ENCODE measurements at places on chromosomes 3 and 15. TPM values are rescaled to one million over a fixed set of nuclear protein-coding genes. Genes with fewer than 3 reads are reported as not detected.

DNA sequence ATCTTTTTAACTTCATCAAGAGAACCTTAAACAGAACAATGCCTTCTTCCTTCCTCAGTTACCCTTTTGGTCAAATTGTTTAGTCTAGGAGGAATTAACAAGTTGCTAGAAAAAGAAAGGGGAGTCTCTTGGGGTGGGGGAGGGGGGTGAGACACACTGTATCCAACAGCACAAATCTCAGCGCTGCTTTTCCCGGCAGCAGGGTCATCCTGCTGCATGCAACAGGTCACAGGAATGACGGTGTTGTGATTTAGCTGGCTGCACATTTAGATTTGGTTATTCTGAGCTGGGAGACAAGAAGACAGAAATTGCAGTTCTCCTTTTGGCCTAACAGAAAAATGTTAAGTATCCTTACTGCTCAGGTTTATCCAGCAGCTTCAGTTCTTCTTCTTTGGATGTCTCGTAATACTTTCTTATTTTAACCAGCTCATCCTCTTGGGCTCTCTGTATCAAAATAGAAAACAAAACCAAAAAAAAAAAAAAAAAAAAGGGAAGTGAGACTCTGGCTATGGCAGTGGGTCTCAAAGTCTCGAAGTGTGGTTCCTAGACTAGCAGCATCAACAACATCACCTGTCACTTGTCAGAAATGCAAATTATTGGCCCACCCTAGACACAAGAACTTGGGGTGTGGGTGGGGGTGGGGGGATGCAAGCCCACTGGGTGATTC lies 190.5 kb downstream of the GREM1 start:
- H3K4me1 ChIP-seq = no peaks in the 10 kb centered on the region
- DNase-seq = no peak
- no peaks in the 10 kb centered on the region for H3K27me3 ChIP-seq
- H3K4me3 ChIP-seq = no peak overlapping the region
- H3K27ac ChIP-seq = no peak overlapping the region

The ZMYND10 gene
- total RNA-seq = 3.9 TPM

The SH2D7 gene
- not detected for total RNA-seq

- no peaks in the 10 kb centered on the region for H3K4me1 ChIP-seq
- H3K27me3 ChIP-seq = peaks cover 50% of the 10 kb centered on the region
- no peak overlapping the region for H3K27ac ChIP-seq
Measured at GRCh38 chr3:180704532-180704931, 25.2 kb upstream of the CCDC39 start.

- peaks cover 74% of the 10 kb centered on the region for H3K36me3 ChIP-seq
- H3K27ac ChIP-seq = no peak overlapping the region
- no peak overlapping the region for H3K4me3 ChIP-seq
- H3K27me3 ChIP-seq = no peaks in the 10 kb centered on the region
- peak; percentile 55 for DNase-seq
Measured at GRCh38 chr3:128068156-128068620, 16.0 kb downstream of the SEC61A1 start.

- H3K4me1 ChIP-seq = no peaks in the 10 kb centered on the region
- DNase-seq = no peak
- H3K36me3 ChIP-seq = no peaks in the 10 kb centered on the region
- no peak overlapping the region for H3K4me3 ChIP-seq
Measured at GRCh38 chr3:61541694-61542093, 19.7 kb upstream of the PTPRG start.

DNA sequence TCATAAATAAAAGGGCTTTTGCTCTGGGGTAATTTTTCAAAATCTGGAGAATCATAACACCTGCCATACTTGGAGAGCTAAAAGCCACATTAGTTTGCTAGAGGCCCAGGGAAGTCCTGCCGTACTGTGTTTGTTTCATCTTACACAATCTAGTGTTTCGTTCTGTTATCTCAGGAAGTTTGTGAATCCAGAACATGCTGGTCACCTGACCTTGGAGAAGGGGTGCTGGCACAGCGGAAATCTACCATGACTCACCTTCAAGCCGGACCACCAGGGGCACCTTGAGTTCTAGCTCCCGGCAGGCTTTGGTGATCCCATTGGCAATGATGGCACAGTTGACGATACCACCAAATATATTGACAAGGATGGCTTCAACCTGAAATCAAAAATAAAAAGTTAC lies 253.9 kb downstream of the SUCLG2 start:
- DNase-seq = no peak
- H3K36me3 ChIP-seq = no peaks in the 10 kb centered on the region
- no peaks in the 10 kb centered on the region for H3K27me3 ChIP-seq
- H3K4me1 ChIP-seq = no peaks in the 10 kb centered on the region
- no peak overlapping the region for H3K27ac ChIP-seq

DNA sequence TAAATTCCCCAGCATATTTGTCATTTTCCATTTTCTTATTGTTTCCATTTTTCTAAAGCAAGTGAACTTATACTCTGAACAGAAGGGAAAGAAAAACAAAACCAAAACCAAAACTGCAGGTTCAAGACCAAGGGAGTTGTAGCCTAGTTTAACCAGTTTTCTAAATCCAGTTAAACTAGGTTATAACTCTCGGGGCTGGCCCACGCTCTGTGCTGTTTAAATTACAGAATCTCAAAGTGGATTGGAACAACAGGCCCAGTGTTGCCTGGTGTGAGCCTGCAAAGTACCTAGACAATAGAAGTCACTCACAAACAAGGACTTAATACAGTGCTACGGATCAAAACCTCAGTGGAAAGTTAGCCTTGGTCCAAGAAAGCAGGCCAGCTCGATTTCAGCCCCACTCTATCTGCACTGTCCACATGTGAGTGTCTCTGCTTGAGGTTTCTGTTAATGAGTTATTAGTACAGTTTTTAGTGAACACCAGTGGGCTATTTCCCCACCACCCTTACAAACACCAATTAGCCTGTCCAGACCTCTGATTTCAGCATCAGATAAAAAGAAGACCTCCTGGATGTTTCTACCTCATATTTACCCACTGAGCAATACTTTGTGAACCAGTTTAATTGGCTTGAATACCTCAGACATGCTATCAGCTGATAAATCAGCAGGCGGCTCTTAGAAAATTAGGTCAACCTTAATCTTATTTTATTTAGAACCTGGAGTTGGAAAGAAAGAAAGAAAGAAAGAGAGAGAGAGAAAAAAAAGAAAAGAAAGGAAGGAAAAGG lies 93.8 kb upstream of the PDZRN3 start:
- DNase-seq = no peak
- H3K27me3 ChIP-seq = no peaks in the 10 kb centered on the region
- no peaks in the 10 kb centered on the region for H3K4me1 ChIP-seq
- H3K4me3 ChIP-seq = no peak overlapping the region
- H3K36me3 ChIP-seq = no peaks in the 10 kb centered on the region

- no peak for DNase-seq
- no peaks in the 10 kb centered on the region for H3K36me3 ChIP-seq
- H3K4me3 ChIP-seq = no peak overlapping the region
- H3K27ac ChIP-seq = no peak overlapping the region
- no peaks in the 10 kb centered on the region for H3K27me3 ChIP-seq
Measured at GRCh38 chr3:66041828-66042227, 3.1 kb upstream of the MAGI1 start.

DNA sequence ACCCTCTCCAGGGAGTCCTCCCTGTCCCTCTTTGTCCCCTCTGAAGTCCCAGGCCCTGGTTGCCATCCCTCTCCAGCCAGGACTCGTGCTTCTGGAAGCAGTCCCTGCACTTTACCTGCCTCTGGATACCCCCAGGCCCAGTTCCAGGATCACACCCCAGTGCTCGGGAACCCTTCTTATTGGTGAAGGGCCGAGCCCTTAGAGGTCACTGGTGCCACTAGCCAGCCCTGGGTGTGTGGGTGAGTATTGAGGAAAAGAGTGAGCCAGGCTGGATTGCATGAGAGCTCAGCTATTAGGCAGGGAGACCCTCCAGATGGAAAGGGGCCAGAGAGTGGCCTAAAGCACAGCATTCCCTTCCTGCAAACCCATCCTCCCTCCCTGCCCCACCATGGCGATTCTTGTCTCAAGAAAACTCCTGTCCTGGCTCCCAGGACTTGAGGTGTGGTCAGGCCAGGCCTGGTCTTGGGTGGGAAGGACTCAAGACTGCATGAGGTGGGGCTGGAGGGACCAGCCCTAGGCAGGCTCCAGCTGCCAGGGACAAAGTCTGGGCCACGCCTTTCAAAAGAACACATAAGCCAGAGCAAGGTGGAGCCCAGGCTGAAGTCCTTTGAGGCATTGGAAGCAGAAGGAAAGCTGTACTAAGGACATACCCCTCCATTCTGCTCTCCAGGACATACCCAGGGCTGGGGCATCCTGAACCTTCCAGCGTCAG lies 4.8 kb upstream of the PHGR1 start:
- no peak for DNase-seq
- no peak overlapping the region for H3K4me3 ChIP-seq
- H3K36me3 ChIP-seq = no peaks in the 10 kb centered on the region
- H3K27ac ChIP-seq = peak overlapping the region; percentile 21
- no peaks in the 10 kb centered on the region for H3K27me3 ChIP-seq

- H3K36me3 ChIP-seq = no peaks in the 10 kb centered on the region
- peak; percentile 14 for DNase-seq
- H3K4me3 ChIP-seq = no peak overlapping the region
- no peak overlapping the region for H3K27ac ChIP-seq
- H3K4me1 ChIP-seq = peaks cover 30% of the 10 kb centered on the region
Measured at GRCh38 chr3:8621872-8622271, 22.7 kb downstream of the SSUH2 start.

GRCh38 chr3:106097817-106098435 lies 229.1 kb upstream of the CBLB start:
- DNase-seq = no peak
- no peaks in the 10 kb centered on the region for H3K27me3 ChIP-seq
- no peaks in the 10 kb centered on the region for H3K4me1 ChIP-seq
- no peaks in the 10 kb centered on the region for H3K36me3 ChIP-seq

GRCh38 chr15:41988896-41989572 lies 16.7 kb upstream of the EHD4 start:
- H3K4me3 ChIP-seq = no peak overlapping the region
- H3K36me3 ChIP-seq = no peaks in the 10 kb centered on the region
- no peak for DNase-seq

- no peak overlapping the region for H3K4me3 ChIP-seq
- no peaks in the 10 kb centered on the region for H3K4me1 ChIP-seq
- no peaks in the 10 kb centered on the region for H3K27me3 ChIP-seq
- DNase-seq = no peak
Measured at GRCh38 chr15:95972041-95972553, 358.4 kb upstream of the NR2F2 start.

DNA sequence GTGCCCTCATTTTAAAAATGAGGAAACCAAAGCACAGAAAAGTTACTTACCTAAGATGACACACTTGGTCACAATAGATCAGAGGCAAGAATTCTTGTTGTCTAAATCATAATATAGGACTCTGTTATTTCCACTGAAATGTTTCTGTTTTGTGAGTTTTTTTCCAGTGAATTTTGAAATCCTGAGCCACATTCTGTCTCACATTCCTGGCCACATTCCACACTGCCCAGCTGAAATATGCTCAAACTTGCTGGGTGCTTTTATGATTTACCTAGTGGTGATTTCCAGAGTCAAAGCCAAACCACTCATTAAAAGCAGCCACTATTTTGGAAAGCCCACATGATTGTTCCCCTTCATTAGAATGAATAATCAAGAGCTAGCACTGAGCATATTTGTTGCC lies 82.3 kb upstream of the NPHP3 start:
- no peak for DNase-seq
- no peaks in the 10 kb centered on the region for H3K27me3 ChIP-seq
- H3K4me1 ChIP-seq = no peaks in the 10 kb centered on the region
- H3K36me3 ChIP-seq = no peaks in the 10 kb centered on the region
- no peak overlapping the region for H3K4me3 ChIP-seq

DNA sequence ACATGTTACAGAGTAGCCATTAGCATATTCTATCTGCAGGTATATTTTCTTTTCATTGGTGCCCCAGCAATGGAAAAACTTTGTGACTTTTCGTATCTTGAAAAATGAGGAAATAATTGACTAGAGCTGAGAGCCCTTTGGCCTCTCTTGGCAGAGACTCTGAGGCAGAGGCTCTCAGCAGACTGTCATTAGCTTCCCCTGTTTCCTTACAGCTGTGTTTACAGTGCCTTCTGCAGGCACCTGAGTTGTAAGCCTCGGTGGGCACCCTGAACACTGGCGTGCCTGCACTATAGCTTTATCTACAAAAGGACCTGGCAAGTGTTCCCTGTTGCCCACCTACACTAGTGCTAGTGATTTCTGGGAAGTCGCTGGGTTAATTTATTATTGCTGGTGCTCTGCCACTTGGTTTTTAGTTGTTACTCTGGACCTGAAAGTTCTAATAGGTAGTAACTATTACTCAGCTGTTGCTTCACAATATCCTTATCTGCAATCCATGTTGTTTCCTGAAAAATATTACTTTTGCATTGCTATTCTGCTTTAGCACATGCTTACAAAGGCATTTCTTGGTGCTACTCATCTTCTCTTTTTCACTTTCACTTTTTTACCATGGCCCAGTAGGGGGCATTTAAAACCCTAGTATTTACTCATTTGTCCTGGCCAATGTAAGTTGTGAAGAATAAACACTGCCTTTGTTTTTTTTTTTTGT lies 7.8 kb upstream of the GPR171 start:
- DNase-seq = peak; percentile 21
- H3K27ac ChIP-seq = no peak overlapping the region
- no peaks in the 10 kb centered on the region for H3K36me3 ChIP-seq

DNA sequence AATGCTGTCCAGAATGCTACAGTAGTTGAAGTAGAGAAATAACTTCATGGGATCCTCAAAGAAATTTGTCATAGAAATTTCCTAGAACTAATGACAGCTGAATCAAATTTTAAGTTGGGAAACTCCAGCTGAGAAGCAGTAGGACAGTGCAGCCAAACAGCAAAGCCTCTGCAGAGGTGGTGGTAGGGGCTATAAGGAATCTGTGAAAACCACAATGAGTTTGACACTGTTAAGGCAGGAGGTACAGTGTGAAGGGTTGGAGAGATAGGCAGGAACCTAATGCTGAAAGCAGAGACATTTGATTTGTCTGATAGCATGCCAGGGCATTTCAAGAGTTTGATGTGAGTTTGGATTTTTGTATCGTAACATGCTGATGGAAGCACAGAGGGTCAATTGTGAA lies 22.0 kb downstream of the ASTE1 start:
- no peak overlapping the region for H3K4me3 ChIP-seq
- 0 out of 2 replicates have a peak, but pooled peaks cover 5% of the 10 kb centered on the region for H3K36me3 ChIP-seq
- no peak overlapping the region for H3K27ac ChIP-seq
- H3K4me1 ChIP-seq = no peaks in the 10 kb centered on the region
- no peaks in the 10 kb centered on the region for H3K27me3 ChIP-seq

DNA sequence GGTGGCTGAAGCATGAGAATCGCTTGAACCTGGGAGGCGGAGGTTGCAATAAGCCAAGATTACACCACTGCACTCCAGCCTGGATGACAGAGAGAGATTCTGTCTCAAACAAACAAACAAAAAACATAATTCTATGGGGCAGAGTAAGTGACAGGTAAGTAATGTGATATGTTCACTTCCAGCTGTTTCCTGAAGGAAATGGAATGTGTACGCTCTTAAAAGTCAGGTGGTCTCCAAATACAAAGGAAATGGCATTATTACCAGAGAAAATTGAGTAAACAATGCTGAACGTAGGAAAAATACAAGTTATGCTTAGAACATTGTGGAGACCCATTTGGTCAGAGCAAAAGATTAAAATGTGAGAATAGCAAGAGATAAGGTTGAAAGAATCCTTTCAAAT lies 278.5 kb downstream of the SCAPER start:
- no peaks in the 10 kb centered on the region for H3K4me1 ChIP-seq
- no peaks in the 10 kb centered on the region for H3K36me3 ChIP-seq
- DNase-seq = no peak
- no peak overlapping the region for H3K4me3 ChIP-seq

Measured in PC-3 (cell line).